ENCODE measurements at places on chromosomes 1 and 21. TPM values are rescaled to one million over a fixed set of nuclear protein-coding genes. Genes with fewer than 3 reads are reported as not detected.
A peak's percentile ranks its signal among the peaks of the same experiment; 100 is the strongest.

Gene PARK7
- 211 TPM for total RNA-seq

GRCh38 chr1:162070825-162071224, 1.3 kb downstream of the NOS1AP start:
- no peak for DNase-seq

DNA sequence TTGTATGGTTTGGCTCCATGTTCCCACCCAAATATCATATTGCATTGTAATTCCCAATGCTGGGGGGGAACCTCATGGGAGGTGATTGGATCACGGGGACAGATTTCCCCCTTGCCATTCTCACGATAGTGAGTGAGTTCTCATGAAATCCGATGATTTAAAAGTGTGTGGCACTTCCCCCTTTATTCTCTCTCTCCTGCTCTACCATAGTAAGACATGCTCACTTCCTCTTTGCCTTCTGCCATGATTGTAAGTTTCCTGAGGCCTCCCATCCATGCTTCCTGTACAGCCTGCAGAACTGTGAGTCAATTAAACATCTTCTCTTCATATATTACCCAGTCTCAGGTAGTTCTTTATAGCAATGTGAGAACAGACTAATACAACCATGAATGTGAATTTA, 211.6 kb upstream of the NR5A2 start:
- DNase-seq: no peak

Gene TMPRSS3
- total RNA-seq: not detected

DNA sequence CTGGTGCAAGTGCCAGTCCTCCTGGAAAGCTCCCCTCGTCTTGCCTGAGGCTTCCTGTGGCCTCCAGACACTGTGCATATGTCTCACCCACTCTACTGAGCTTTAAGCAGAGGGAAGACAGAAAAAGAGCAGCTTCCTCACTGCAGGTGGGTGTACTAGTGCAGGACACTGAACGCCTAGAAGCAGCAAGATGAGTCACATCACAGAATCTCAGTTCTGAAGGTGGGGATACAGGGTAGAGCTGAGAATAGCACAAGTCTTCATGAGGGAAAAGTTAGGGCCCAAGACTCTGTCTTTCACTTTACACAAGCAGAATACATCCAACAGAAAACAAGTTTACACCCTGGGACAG, 37.4 kb downstream of the PCAT6 start:
- no peak for DNase-seq

- DNase-seq: no peak
These were observed 363.5 kb downstream of the PTPRU start for GRCh38 chr1:29599826-29600225.

DNA sequence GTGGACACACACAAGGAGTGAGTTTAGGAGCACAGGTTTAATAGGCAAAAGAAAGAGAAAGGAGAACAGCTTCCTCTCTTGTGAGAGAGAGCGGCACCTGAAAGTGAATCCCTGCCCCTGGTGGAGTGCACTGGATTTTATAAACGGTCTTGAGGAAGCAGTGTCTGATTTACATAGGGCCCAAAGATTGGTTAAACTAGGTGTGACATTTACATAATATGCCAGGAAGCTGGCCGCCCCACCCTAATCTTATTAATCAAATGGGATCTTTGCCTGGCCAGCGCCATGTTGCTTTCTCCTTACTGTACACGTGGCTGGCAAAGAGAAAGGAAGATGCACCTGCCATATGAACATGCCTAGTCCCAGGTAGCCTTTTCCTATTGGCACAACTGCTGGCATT, 38.7 kb downstream of the CFH start:
- peak; percentile 5 for DNase-seq

Gene MROH9
- not detected for total RNA-seq

- no peak for DNase-seq
These were observed 104.8 kb upstream of the DPT start for GRCh38 chr1:168833801-168834224.

Gene FOXD3
- not detected for total RNA-seq

GRCh38 chr1:79638382-79638781, 631.9 kb upstream of the ADGRL4 start:
- DNase-seq: no peak

GRCh38 chr21:43814215-43815106, 25.1 kb downstream of the RRP1 start:
- no peak for DNase-seq

GRCh38 chr1:115411371-115412063, 73.5 kb upstream of the NGF start:
- DNase-seq: peak; percentile 76

Gene CNTN2
- total RNA-seq: not detected

DNA sequence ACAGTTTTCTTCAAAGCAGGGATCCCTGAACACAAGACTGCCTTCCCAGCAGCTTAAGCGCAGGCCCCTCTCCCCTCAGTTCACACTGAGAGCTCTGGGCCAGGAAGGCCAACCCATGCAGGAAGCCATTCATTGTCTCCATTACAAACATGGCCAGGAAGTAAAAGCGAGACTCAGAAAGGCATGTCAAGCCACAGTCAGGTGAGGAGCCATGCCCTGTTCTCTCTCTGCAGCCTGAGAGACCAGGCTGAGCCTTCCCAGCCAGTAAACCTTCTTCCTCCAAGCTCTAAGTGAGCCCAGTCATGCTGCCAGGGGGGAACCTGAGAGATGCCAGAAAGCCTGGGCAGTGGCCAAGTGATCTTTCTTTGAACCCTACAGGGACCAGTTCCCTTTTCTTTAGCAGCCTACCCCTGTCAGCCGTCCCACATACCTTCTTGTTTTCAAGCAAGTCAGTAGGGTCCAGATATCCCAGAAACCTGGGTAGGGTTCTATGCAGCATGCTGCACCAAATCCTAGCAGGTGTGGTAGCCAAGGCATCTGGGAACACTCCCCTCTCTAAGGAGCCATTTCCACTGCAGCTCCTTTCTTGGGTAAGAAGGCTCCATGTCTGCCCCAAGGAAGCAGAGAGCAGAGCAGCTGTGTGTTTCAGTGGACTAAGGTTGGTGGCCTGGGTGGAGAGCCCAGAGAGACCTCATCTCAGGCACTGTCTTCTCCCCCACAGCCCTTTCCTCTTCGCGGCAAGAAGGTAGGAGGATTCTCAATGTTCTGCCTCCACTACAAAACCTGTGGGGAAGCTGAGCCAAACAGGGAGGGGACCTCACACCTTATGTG, 977 bp downstream of the TRAF3IP3 start:
- no peak for DNase-seq

GRCh38 chr1:46295306-46295705, 8.1 kb downstream of the LRRC41 start:
- no peak for DNase-seq

- DNase-seq: peak; percentile 71
These were observed 78.8 kb upstream of the CD1D start for GRCh38 chr1:158101927-158102326.

GRCh38 chr1:6435547-6435946, 11.0 kb downstream of the ESPN start:
- DNase-seq: no peak

GRCh38 chr1:243623841-243624240, 226.2 kb downstream of the AKT3 start:
- peak; percentile 20 for DNase-seq

GRCh38 chr1:17688217-17688810, 66.8 kb upstream of the ACTL8 start:
- DNase-seq: no peak

DNA sequence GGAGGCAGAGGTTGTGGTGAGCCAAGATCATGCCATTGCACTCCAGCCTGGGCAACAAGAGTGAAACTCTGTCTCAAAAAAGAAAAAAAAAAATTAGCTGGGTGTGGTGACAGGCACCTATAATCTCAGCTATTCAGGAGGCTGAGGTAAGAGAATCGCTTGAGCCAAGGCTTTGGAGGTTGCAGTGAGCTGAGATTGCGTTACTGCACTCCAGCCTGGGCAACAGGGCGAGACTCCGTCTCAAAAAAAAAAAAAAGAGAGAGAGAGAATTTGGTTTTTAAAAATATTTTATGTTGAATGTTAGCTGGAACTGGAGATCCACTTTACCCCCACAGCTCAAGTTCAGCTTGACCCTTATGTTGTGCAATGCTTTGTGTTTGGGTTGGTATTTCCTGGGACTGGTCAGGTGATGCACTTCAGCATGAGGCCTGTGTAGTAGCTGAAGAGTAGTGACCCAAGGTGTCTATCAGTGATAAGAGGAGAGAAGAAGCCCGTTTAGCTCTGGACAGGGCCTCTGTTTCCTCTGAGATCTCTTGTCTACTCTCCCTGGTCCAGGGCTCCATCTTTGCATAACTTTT, 36.8 kb upstream of the MACF1 start:
- no peak for DNase-seq

- no peak for DNase-seq
These were observed 76.0 kb downstream of the DNM3 start for GRCh38 chr1:171917331-171917730.
